Esophagus mucosa (tissue), 1 donor: ENCODE measurements at places on chromosomes 2 and 18.

DNA sequence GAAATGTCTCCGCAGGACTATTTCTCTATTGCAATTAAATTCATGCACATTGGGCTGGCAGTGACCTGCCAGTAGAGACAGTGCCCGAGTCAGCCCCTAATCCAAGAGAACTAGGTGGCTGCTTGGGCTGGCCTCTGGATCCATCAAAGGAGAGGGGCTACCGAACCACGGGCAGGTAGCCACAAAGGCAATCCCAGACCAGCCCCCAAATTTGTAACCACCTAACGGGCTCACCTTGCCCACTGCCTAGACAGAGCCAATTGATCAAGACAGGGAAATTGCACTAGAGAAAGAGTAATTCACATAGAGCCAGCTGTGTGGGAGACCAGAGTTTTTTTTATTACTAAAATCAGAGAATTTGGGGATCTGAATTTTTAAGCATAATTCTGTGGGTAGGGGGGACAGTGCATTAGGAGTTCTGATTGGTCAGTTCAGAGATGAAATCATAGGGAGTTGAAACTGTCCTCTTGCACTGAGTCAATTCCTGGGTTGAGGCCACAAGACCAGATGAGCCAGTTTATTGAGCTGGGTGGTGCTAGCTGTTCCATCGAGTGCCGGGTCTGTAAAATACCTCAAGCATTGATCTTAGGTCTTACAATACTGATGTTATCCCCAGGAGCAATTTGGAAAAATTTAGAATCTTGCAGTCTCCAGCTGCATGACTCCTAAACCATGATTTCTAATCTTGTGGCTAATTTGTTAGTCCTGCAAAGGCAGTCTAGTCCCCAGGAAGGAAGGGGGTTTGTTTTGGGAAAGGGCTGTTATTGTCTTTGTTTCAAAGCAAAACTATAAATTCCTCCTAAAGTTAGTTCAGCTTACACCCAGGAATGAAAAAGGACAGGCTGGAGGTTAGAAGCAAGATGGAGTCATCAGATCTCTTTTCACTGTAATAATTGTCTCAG, 260.4 kb upstream of the SP5 start:
- peak; percentile 63 for ATAC-seq

DNA sequence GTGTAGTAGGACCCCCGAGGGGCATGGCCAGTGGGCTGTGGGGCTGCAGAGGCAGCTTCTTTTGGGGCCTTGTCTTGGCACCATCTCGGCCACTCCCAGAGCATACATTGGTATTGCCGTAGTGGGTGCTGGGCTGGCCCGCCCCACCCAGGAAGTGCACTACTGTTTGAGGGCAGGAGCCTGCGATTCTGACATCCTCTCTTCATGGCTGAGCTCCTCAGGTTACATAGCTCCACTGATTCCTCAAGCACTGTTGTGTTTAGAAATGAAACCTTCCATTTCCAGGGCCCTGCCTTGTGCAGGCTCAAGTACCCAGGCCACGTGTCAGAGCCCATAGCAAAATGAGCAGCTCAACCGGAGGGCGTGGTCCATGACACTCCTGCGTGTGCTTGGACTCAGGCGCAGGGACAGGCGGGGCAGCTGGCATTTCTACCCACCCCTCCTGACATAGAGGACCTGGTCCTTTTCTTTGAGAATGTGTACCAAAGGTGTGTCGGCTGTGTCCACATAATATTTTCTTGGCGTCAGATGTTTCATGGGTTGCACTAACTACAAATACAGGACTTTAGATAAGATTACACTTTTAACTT, 67.9 kb downstream of the DGKD start:
- ATAC-seq = peak; percentile 67

DNA sequence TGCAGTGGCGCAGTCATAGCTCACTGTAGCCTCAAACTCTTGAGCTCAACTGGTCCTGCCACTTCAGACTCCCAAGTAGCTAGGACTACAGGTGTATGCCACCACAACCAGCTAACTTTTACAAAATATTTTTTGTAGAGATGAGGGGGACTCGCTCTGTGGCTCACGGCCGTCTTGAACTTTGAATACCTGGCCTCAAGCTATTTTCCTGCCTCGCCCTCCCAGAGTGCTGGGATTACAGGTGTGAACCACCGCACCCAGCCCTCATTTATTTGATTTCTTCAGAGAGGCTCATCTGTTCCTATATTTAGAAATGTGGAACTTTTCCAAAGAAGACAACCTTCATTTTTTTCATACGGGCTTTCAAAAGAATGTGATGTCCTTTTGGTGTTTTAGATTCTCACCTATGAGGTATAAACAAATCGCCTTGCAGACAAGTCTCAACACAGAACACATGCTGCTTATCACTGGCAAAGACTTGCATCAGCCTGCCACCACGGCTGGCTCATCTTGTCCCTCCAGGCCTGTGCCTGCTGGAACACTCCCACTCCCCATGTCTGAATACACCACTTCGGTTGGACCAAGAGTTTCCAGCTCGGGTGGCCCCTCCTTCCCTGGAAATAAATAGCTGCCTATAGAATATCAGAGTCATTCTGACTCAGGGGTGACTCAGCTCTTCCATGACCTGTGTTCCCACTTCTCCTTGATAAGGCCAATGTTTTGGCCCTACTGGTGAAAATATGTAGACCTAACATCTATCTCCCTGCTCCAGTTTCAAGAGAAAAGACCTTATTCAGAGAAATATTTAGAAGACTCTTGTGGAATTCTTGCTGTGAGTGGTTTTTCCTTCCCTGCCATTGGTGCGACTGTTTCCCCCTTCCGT, 202.6 kb downstream of the TGIF1 start:
- ATAC-seq = peak; percentile 99

DNA sequence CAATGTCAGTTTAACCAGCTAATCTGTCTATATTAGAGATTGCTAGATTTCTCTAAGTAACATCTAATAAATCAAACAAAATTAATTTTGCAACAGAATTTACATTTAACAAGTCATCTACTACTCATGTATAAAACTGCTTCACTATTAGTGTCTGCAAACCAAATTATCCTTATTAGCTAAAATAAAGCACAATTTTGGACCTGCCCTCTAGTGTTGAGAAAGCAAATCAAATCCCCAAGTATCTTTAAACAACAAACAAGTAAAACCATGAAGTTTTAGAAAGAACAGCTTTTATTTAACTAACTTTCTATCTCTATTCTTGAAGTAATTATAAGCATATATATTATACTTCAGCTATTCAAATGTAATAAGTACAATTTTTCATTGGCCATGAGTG, 113.1 kb upstream of the SP3 start:
- no peak for ATAC-seq

DNA sequence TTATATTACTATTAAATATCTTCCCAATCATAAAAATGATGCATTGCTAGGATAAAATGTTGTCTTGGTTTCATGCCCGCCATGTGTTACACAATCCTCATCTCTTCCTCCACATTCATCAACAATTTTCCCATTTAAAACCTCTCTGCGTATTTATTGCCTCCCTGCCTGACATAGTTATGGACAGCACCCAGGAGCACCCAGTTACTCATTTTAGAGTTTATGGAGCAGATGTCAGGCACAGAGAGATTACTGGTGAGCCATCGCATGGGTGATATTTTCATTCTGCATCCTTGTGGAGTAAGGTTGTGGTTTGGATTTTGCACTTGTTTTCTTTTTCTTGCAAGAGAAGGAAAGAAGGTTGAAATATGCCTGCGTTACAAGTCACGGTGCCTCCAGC, 116.7 kb upstream of the NPAS2 start:
- ATAC-seq = no peak

GRCh38 chr2:124967325-124967724, 942.2 kb downstream of the CNTNAP5 start:
- ATAC-seq = no peak

- ATAC-seq = peak; percentile 42
Observed at GRCh38 chr18:9753846-9754245, 45.7 kb downstream of the RAB31 start.

DNA sequence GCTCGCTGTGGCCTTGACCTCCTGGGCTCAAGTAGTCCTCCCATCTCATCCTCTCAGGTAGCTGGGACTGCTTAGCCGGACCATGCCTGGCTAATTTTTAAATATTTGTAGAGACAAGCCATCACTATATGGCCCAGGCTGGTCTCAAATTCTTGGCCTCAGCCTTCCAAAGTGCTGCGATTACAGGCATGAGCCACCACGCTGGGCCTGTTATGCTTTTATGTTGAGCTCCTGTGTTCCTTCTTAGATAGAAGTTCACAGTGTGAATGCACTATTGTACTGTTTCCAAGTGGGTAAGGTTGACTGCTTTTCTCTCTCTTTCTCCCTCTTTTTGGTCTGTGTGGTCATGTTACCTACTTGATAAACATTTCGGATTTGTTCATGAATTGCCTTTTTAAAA, 61.9 kb downstream of the SMCHD1 start:
- ATAC-seq = no peak

GRCh38 chr2:133502678-133503077, 65.6 kb downstream of the NCKAP5 start:
- ATAC-seq = no peak

- no peak for ATAC-seq
Observed at GRCh38 chr2:152015552-152015951, 83.3 kb downstream of the CACNB4 start.

GRCh38 chr2:162458240-162458639, 114.3 kb downstream of the GCA start:
- no peak for ATAC-seq

DNA sequence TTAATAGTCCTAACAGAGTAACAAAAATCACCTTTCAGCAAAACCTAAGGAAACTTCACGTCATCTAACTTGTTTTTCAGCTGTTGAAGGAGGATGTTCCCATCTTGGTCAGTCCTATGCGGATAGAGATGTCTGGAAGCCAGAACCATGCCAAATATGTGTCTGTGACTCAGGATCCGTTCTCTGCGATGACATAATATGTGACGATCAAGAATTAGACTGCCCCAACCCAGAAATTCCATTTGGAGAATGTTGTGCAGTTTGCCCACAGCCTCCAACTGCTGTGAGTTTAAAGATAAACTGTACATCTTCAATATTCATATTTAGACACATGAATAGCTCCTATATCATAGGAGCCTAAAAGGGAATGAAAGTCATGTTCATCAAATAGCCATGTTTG, 10.5 kb downstream of the COL3A1 start:
- ATAC-seq = no peak

- ATAC-seq = no peak
Observed at GRCh38 chr2:234341306-234341985, 155.4 kb downstream of the ARL4C start.

GRCh38 chr2:222451224-222451674, 26.9 kb downstream of the SGPP2 start:
- ATAC-seq = no peak

DNA sequence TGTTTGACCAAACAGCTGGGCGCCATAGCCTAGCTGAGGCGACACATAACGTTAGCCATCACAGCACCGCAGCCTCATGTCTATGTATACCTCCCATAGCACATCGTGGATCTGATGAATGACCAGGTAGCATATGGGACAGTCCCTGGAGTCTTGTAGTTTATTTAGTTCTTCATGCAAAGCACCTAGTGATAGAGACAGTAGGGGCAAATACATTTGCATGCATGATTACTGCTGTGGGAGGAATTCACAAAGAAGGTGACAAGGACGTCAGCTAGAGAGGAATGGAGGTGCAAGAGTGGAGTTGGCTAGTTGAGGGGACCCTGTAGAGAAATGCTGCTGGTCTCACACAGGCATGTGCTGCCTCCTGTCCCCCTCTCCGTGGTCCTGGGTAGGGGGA, 478.9 kb upstream of the HS6ST1 start:
- ATAC-seq = no peak

DNA sequence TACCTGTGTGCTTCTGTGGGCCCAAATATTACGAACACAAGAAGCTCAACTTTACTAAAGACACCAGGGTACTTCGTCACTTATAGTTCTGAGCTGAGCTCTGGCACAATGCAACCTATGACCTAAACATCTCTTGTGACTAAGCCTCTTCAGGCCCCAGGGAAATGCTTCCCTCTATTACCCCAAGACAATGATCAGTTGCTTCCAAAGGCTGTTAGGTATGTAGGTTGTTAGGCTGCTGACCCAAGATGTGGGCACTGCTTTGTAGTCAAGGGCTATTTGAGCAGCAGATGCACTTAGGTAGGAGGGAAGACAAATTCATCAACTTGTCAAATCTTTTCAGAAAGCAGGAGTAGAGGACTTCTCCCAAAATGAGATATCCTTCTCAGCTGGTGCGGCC, 640.1 kb downstream of the EPHA4 start:
- ATAC-seq = no peak

DNA sequence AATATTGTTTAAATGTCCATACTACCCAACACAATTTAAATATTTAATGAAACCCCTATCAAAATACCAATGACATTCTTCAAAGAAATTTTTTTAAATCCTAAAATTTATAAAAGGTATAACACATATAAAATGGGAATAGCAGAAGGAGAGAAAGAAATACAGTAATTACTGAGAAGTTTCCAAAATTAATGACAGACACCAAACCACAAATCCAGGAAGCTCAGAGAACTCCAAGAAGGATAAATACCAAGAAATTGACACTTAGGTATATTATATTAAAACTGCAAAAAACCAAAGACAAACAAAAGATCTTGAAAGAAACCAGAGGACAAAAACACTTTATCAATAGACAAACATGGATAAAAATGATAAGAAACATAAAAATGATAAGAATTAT, 101.1 kb downstream of the MEMO1 start:
- no peak for ATAC-seq

DNA sequence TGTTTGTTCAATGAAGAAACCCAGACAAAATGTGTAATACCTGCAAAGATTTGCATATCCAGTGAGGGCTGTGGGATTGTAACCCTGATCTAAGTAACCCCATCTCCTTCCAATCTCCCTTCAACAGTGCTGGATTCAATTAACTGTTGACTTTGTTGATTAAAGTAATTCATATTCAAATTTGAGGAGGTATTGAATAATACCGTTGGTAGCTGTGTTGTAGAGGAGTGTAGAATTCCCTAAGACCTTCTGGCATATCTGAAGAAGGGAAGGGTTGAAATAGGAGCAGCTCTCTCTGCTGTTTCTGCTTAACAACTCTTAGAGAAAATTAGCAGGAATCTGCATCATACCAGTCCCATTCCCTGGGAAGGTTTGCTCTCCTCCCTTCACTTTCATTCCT, 28.2 kb downstream of the MAIP1 start:
- ATAC-seq = no peak

DNA sequence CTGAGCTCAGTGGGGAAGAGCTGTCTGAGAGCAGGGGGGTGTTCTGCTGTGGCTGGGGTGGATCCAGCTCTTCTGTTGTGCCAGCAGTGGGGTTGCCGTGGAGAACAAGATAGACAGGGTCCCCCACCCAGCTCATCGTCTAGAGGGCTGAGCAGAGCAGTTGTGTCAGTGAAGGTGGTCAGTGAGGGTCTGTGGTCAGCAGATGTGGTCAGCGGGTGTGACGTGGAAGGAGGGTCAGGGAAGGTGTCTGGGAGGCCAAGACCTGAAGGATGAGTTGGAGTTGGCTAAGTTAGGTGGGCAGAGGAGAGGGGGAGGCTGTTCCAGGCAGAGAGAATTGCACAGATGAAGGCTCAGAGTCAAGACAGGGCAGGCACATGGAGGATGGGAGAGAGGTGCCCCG, 103.1 kb downstream of the DGKD start:
- ATAC-seq = no peak

DNA sequence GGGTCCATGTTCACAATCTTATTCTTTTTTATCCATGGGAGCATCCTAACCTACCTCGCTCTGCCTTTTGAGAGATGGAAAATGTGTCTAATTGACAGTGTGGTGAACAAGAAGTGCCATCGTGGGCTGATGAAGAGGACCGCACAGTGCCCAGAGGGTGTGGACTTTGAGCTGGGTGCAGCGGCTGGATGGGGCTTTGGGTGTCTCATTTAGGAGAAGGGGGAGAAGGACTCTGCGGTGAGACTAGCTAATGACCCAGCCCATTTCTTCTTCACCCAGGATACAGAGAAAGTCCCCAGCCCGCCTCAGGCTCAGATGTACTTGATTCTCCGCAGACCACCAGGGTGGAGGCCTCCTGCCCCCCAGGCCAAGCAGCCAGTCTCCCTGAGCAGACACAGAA, 33.7 kb upstream of the SNTG2 start:
- no peak for ATAC-seq
